ENCODE measurements at places on chromosomes 16 and 17.

GRCh38 chr17:61366076-61366714 is 33.4 kb upstream of the TBX2 start:
- no peak for DNase-seq

DNA sequence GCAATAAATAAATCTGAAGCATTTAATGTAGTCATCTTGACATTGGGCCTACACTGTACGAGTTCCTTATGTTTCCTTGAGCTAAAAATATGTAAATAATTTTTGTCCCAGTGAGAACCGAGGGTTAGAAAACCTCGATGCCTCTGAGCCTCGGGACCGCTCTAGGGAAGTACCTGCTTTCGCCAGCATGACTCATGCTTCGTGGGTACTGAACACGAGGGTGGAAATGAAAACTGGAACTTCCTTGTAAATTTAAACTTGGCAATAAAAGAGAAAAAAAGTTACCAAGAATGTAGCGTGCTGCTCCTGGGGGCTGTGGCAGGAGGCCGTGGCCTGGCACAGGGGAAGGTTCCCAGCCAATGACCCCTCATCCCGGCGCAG is 74.1 kb downstream of the SOCS1 start:
- DNase-seq, result no peak

DNA sequence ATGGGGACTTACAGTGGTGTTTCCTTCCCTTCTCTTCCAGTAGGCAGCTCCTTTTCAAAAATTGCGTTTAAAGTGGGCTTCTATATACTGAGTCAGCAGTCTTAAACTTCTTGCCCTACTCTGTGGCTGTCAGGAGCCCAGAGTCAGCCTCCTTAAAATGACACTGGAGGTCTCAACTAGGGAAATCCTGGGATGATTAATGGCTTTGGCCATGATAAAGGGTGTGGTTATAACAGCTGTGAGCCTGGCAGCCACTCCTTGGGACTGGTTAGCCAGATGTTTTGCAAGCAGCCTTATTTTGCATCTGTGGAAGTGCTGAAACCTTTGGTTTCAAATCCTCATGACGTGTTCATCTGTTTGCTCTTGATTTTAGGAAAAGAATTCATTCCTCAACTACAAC is 25.0 kb downstream of the TAC4 start:
- peak; percentile 65 for DNase-seq

DNA sequence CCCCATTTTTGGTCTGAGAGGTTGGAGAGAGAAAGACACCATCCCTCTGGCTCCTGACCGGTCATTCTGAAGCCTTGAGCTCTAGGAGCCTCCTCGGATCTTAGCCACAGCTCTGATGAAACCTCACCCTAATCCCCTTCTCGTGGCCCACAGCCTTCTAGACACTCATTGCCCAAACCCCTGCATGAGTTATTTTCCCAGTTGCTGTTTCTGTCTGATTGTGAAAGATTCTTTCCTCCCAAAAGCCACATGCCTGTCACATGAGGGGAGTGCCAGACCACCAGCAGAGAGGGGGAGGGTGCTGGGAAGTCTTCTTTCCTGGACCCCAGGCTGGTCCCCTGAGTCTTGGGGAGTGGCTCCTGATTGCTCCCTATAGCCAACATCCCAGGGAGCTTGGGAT is 17.6 kb upstream of the ABR start:
- no peak for DNase-seq

- no peak for DNase-seq
Measured at GRCh38 chr16:30920891-30921290, 2.5 kb upstream of the FBXL19 start.

DNA sequence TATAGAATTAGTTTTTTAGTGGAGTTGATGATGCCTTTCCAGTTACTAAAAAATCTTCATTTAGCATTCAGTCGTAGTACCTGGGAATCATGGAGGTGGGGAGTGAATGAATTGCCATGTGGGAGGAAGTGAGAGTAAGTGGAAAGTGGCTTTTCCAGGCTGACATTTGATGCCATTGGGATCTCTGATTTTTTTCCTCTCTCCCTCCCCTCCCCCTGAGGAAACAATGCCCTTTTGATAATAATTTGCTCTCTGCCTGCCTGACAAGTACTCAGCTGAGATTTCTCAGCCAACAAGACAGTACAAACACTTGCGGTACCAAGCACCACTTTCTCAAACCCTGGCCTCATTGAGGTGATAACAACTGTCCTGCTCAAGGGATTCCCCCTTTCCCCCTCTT is 2.2 kb downstream of the UBE2Z start:
- DNase-seq, result no peak

GRCh38 chr17:34261568-34262337 is 6.7 kb downstream of the CCL2 start:
- DNase-seq, result no peak

DNA sequence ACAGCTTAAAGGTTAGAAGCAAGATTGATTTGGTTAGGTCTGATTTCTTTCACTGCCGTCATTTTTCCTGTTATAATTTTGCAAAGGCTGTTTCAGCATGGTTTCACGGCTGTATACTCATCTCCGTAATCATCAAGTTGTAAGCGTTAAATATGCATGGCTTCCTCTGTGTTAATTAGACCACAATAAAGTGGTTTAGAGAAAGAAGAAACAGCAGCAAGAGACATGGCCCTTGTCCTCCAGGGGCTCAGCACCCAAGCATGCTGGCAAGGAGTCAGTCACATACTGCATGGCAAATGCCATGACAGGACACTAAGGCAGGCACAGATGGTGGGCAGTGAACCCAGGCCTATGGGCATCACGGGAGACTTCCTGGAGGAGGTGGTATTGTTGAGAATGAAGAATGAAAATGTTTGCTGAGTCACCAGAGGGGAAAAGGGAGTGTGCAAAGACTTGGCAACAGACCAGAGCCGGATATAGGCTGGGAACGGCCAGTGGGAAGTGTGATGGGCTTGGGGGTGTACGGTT is 61.4 kb upstream of the PLCG2 start:
- DNase-seq, result no peak
